ENCODE measurements at places on chromosomes 16 and 17.

DNA sequence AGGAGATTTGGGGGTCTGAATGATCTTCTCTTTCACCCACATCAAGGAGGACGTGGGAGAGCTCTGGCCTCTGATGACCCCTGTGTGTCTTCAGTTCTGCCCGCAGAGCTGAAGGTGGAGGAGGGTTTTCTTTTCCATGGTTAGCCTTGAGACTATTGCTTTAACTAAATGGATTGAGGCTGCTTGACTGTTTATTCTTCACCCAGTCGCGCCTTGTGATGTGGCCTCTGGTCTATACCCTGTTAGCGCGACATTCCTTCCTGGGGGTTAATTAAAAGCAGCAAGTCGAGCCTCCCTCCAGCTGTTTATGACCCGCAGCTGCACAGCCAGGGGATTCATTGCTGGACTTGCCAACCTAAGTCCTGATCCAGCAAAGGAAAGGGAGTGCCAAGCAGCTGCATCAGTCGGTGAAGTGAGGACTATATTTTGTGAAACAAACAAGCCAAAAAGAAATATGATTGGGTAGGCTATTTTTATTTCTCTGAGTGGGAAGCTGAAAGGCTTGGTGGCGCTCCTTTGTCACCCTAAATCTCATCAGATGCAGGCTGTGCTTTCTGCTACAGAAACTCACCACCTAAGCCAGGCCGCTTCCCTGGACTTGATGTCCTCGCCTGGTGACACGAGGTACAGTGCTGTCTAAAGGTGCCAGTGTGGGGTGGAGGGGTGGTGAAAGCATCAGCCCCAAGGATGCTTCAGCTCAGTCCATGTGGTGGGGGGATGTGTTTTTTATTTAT lies 11.0 kb upstream of the SEC14L1 start:
- no peak for DNase-seq

DNA sequence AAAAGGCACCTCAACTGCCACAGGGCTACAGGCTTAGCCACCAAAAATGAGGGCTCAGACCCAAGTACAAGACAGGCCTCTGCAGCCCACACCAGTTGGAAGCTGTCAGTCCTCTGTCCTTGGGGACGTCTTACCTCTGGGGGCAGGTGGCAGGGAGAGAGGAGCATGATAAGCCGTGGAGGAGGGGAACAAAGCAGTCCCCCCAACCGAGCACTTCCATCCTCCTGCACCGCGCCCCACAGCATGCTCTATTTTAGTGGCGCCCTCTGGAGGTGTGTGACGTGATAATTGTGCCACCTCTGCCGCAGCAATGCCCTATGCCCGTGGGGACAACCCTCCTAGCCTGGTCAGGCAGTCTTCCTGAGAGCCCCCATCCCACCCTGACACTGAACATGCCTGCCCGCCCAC lies 13.6 kb downstream of the G6PC3 start:
- DNase-seq, result no peak

DNA sequence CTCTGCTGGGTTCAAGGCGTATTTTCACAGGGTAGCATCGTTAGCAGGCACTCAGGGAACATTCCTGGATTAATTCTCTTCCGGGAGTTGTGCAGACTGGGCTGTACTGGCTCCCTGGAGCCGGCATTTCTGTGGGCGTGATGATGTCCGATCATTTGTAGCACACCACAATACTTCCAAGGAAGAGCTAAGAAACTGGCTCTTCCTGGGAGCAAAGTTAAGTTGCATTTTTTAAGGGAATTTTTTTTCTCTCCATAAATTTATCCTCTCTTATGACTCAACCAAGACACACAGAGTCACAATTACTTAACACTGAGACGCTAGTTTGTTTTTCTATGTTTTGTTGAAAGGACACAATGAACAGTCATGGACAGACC lies 211.6 kb upstream of the FOXF1 start:
- no peak for DNase-seq

DNA sequence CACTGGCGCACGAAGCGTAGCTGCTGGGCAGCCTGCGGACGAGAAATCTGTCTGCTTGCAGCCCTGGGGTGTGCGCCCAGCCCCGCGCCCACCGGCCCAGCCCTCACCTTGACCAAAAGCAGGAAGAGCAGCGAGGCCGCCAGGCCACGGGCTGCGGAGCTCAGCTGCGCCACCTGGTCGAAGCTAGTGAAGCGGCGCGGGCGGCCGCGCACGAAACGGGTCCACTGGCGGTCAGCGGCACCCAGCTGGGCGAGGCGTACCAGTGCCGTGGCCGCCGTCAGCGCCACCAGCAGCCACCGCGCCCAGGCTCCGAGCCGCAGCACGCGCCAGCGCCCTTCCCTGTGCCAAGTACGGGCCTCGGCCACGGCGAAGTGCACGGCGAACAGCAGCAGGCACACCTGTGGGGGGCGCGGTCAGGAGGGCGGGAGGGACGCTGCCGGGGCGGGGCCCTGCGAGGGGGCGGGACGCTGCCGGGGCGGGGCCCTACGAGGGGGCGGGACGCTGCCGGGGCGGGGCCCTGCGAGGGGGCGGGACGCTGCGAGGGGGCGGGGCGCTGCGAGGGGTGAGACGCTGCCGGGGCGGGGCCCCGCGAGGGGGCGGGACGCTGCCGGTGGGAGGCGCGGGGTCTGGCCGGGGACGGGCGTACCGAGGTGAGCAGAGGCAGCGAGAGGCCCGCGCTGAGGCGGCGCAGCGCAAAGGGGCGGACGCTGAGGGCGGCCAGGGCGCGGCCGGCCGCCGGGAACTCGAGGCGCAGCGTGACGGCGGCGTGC lies 43.2 kb downstream of the TSC2 start:
- DNase-seq, result peak; percentile 11

DNA sequence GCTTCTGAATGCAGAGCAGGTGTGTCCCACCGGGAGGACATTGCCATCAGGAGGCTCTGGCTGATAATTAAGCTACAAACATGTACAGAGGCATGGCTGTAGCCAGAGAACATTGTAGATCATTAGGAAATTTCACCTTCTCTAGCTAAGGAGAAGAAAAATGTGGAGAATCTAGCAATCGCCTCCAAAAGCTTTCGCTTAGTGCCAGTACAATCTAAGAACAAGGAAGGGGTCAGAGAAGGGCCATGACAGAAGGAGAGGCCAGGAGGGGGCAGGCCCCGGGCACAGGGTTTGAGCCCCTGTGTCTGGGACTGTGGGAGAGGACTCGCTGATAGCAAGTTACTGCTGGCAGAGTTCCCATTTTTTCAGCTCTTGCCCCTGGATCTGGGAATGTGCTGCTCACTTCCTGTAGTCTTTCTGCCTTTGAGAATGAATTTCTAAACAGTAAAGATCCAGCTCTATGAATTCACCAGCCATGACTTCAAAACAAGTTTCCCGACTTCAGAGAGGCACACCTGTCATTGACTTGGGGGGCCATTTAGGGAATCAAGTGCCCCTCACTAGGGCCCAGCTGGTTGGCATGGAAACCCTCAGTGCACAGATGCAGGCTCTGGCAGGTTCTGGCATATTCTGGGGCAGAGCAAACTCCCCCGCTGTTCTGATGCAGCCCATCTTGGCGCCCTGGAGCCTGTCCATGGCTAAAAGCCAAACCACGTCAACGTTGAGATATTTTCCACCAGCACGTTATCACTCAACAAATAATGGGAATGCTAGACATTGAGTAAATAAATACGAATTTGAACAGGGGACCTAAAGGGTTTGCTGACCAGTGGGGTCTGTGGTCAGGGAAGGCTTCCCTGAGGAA lies 59.5 kb upstream of the CACNG4 start:
- DNase-seq, result no peak

GRCh38 chr17:1007310-1008007 lies 10.5 kb downstream of the TIMM22 start:
- no peak for DNase-seq

GRCh38 chr17:71011391-71011790 lies 842.1 kb downstream of the KCNJ2 start:
- DNase-seq, result no peak

DNA sequence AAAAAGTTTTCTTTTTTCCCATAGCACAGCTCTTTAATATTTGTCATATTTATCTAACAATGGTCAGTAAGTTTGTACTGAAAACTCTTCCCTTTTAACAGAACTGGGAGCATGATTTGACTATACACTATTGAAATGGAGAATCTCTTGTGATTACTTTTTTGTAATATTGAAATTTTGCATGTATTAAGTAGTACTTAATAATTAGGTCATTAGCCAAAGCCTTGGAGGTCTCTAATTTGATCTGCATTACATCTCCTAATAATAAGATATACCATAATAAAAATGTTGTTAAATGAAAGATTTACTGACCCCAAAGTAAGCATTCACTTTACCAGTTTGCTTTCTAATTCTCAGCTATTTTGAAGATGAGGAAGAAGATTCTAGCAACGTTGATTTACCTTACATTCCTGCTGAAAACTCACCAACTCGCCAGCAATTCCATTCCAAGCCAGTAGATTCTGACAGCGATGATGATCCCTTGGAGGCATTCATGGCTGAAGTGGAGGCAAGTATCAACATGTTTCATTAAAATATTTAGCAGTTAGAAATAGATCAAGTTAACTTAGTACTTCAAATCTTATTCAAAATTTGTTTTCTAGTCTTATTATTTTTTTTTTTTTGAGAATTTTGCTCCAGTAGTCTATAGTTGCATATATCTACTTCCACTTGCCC lies 18.2 kb downstream of the DDX42 start:
- no peak for DNase-seq

DNA sequence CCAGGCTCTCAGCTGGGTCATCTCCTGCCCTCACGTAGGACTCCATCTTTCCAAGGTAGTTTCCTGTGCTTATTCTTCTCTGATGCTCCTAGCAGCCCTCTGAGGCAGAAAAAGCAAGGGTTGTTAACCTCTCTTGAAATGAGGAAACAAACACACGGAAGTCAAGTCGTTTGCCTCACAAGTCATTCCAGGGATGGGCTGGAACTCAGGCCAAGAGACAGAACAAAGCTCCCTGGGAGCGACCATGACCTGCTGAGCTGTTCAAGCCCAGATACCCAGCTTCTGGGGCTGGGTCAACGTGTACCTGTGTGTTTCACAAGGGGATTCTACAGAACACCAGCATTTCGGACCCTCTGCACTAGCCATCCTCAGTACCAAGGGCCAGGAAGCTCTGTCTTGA lies 28.1 kb downstream of the SRL start:
- DNase-seq, result no peak

DNA sequence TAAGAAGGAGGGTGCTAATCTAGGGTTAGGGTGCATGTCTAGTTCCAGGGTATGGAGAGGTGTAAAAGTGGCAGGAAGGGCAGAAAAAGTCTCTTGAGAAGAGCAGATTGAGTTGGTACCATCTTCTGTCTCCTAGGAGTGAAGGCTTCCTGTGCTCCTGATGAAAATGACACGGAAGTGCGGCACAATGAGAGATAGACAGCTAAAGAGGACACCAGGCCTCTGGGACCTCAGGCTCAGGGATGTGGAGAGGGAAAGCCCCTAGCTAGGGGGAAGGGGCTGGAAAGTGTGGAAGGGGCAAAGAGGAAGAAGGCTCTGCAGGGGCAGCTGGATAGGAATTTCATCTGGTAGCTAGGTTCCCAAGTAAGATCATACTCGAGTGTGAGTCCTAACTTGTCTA lies 498.3 kb upstream of the EEF2KMT start:
- no peak for DNase-seq

- peak; percentile 46 for DNase-seq
These were observed 629 bp downstream of the GEMIN4 start for GRCh38 chr17:751269-752001.

- DNase-seq, result no peak
These were observed 2.4 kb upstream of the SDK2 start for GRCh38 chr17:73646409-73647300.

- no peak for DNase-seq
These were observed 84.2 kb downstream of the TMC6 start for GRCh38 chr17:78044280-78044835.

DNA sequence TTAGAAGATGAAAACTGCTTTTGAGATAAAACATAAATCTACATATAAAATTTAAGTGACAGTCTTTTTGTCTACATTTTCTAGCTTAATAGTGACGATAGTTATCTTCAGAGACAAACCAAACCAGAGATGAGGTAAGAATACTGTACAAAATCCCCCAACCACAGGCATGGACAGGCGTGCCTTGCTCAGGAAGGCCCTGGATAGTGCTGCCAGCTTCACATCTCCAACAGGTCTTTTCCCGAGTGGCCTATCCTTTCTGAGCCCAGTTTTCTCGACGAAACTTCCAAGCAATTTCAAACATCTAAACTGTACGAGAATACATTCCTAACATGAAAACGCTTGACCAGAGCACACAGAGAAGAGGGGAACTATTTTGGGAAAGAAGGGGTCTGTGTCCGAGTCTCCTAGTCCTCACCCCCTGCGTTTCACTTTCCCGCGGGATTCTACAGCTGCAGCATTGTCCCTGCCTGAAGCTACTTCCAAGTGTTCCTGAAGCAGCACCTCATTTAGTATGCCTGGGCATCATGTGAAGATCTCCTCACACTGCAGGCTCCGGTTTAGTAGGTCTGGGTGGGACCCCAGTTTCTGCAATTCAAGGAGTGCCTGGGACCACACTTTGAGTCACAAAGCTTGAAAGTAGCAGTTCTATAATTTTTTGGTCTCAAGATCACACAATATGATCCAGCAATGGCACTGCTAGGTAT lies 37.8 kb downstream of the GNA13 start:
- DNase-seq, result no peak

DNA sequence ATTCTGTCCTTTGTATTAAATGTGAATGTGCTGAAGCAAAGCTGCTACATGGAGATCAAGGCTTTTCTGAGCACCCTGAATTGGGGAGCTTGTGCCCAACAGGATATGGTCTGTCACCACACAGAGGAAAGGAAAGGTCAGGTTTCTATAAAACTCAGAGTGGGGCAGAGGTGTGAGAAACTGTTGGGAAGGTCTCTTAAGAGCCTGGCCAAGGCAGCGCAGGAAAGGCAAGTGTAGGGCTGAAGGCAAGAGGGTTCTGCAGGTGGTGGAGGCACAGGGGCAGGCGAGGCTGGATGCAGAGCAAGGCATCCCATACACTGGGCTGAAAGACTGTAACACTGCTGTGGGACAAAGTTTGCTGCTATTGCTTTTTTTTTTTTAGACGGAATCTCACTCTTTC lies 8.1 kb downstream of the COX6A2 start:
- DNase-seq, result no peak

DNA sequence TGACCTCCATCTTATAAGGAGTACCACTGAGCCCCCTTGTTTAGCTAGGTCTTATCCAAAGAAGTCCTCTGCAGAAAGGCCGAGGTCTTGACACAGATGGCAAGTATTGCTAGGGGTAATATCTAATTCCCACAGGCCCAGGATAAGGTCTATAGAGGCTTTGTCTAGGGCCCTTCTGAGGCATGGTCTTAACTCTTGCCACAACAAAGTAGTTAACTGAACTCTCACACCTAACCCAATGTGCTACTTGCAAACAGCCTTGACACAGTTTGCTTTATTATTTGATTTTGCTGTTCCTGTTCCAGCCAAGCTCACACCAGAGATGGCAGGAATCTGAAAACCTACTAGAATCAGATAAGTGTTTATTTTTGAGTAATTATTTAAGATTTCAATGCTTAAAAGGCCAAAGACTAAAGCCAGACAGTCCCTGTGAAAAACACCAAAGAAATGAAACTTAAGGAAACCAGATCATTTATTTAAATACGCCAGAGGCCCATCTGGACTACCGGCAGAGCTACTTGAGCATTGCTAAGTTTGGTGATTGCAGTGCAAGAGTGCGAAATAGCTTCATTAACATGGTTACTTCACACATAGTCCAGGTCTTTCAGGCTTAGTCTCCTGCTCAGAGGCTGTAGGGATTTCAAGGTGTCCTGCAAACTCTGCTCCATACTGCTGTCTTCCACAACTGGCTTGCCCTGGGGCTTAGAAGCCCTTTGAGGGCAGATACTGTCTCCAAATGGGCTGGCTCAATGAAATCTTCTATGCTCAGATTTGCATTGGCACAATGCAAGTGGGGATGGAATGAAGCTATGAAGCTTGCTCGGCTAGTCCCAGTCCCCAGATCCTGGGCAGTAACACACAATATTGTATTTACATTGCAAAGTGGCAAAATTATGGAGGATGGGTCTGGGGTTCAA lies 28.5 kb upstream of the SUPT4H1 start:
- no peak for DNase-seq

Measured in effector CD4-positive, alpha-beta T cell (primary cell).